ENCODE measurements at places on chromosomes 11 and 22.

DNA sequence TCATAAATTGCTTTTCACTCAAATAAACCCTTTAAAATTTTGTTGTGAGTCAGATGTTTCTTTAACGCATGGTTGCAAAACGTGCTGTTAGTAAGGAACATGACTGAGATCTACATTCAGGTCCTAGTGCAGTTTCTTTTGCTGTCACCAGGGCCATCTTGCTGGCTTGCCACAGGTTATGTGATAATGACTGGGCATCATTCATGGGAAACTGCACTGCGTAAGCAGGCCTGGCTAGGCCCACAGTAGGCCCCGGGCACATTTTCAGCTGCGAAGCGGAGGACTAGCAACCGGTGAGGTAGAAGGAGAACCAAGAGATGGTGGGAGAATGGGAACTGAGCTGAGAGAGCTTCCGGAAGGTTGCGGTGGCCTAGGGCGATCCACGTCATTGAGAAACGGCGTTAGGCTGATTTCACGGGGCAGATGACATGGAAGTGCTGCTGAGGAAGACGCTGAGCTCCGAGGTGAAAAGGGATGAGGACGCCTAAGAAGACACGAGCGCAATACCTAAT is 3.2 kb upstream of the KLHDC7B start:
- no peak for DNase-seq

DNA sequence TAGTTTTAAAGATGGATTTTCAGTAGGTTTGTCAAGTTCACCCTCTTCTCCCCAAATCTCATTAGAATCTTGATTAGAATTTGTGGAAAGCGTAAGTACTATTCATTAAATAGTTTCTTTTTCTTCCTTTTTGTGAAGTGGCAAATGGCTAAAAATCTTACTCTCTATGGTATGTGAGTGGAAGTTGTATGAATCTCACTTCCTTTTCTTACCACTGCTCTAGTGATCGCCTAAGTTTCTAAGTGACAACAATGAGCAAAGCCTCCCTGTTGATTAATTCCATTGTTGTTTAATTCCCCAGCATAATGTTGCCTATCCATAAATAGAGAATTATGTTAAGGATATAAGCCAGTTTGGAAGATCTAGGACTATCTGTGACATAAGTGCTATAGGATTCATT is 82.7 kb downstream of the PGR start:
- DNase-seq = no peak

DNA sequence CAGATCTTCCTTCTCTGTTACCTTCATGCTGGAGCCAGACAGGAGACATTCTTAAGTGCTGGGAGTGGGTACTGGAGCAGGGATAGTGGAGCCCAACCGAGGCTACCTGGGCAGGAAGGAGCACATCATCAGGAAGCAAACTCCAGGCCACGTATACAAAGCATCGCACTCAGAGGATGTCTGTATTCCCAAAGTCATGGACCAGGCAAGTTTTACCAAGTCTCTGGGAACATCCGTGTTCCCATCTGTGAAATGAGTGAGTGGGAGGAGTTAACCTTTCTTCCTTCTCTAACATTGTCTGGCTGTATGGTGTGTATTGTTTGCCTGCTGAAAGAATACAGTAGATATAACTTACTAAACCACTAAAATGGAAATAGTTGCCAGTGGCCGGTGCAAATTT is 175.0 kb upstream of the TMEM45B start:
- no peak for DNase-seq

- DNase-seq = peak; percentile 23
These were observed 8.7 kb upstream of the MS4A4E start for GRCh38 chr11:60251485-60252212.

DNA sequence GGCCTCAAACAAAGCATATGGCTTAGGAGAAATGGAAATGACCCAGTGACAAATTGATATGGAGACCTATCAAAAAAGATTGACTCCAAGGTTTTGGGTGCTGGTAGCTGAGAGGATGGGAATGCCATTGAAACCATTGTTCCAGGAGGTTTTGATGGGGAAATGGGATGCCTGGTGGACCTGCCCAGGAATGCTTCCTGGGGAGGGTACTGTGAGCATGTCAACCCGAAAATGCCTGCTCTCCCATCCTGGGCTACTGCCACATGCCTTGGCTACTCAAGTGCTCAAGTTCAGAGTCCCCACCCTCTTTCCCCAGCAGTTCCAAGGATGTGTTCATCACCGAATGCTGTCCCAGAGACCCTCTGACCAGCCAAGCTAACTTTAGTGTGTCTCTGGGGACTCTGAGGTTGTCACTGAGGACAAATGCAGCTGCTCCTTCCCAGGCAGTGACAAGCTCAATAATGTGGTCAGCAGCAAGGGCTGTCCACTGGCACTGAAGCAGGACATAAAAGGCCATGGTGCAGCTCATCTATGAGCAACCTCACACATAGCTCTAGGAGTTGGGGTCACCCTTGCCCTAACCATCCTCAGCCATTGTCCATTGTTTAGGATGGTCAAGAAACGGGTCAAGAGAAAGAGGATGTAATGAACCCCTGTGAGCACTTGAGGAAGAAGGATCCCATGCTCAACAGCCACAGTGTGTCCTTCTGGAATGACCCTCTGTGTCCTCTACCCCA is 83.7 kb downstream of the TRIM29 start:
- DNase-seq = no peak

- no peak for DNase-seq
These were observed 86.0 kb downstream of the MAML2 start for GRCh38 chr11:96257036-96257435.
